ENCODE measurements at places on chromosomes 7 and 10.

GRCh38 chr10:3975016-3975415, 190.0 kb upstream of the KLF6 start:
- DNase-seq, result no peak

DNA sequence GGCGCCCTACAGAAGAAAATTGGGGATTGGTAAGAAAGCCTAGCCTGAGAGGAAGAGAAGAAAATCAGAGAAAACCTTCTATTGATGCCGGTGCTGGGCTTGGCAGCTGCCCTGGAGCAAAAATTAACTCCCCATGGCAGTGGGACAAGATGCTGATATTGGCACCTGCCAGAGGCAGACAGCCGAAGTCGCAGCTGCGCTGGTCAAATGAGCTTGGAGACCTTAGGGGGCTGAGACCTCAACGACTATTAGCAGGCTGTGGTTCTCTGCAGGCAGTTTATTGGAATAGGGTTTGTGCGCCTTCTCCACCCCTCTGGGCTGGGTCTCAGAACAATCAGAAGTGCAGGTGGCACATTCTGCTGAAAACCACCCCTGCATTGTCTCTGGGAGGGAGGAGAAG, 213.7 kb downstream of the GFRA1 start:
- DNase-seq, result no peak

GRCh38 chr10:21993360-21994001, 10.0 kb downstream of the DNAJC1 start:
- peak; percentile 24 for DNase-seq

DNA sequence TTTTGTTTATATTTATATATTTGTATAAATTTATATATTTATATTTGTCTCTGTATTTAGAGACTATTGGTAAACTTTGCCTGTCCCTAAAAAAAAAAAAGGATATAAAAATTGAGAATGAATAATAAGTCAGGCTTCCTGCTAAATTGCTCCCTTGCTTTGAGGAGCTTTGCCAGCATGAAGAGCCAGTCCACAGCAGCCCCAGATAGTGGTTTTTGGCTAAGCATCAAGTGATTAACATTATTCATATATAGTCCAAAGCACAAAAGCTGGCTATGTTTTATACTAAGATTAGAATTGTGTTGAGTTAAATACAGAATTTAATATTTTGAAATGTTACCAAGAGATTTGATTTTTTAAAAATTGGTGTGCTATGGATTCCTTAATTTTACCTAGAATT, 264.9 kb upstream of the FERD3L start:
- peak; percentile 43 for DNase-seq
